ENCODE measurements at places on chromosomes 12 and 14.
A peak's percentile ranks its signal among the peaks of the same experiment; 100 is the strongest.

GRCh38 chr12:15590180-15590826 is 198.9 kb downstream of the EPS8 start:
- peak; percentile 35 for DNase-seq

GRCh38 chr14:78491048-78491447 is 320.9 kb downstream of the NRXN3 start:
- no peak for DNase-seq

DNA sequence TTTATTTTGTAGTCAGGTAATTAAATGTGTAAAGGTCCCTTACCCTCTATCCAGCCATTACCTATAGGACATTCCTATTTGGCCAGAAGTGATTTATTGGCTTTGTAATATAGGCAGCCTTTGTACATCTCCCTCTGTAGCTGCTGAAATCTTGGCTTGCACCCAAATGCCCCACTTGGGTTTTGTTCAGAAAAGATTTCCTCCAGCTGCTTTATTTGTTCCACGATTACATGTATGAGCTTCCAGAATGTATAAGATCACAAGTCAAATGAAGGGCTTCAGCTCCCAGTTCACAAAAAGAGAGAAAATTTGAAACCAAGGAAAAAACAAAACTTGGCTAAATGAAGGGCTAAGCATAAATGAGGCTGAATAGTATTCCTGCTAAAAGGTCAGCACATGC is 103.4 kb downstream of the EFCAB11 start:
- DNase-seq, result no peak

DNA sequence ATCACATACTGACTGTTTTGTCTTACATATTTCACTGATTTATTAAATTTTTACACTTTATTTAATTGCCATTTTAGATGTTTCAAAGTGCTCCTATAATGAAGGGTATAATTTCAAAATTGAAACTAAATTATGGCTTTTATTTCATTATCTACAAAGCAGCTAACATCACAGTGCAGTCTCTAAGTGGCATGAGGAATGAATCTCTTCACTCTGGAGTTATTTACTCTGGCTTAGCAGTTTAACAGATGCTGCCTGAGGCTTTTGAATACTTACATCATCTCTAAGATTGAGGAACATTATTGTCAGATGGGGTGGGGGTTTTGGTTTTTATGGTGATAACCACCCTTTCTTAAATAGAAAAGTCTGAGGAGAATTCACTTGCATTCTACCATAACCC is 386.4 kb downstream of the TRHDE start:
- DNase-seq, result no peak

- no peak for DNase-seq
Observed at GRCh38 chr12:51508285-51508684, 82.7 kb upstream of the SCN8A start.

DNA sequence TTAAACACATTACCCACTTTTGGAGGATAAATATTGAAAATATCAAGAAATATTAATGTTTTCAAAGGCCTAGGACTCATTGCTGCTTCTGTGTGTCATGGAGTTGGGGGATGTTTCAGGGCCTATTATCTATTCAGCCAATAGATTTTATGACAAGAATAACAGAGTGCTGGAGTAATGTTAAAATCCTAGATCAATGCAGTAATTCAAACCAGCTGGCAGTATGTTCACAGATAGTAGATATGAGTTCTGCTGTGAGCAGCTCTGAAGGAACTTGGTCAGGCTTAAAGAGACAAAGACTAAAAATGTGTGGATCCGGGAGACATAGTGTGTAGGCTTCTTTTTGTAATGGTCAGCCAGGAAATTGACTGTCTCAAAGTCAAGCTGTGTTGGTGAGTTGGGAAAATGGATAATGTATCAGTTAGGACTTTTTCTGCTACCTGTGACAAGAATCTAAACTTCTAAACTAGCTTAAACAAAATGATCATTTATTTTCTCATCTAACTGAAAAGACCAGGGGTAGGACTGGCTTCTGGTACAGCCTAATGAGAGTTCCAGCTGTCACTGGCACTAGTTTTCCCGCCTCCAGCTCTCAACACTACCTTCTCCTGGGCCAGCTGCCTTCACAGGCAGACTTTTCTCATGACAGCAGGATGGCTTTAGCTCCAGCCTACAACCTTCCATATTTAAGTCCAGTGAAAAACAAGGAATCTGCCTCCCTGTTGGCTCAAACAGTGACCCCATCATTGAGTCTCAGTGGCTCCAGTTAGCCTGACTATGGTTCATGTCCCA is 16.3 kb upstream of the POLR3B start:
- DNase-seq, result no peak

DNA sequence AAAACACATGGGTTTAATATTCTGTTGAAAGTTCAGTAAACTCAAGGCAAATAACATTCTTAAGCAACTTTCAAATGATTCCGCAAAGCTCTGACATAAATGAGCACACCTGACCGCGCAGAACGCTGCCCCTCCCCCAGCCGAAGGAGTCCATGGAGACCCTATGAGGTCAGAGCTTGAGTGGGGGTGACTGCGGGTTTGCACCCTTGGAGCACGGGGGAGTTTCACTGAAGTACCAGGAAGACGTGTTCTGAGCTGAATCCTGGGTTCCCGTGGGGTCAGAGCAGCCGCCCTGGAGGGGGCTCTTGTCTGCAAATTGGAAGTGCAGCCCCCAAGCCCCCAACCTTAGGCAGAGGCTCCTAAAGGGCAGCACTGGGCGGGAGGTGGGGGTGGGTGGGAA is 324.1 kb upstream of the SFSWAP start:
- no peak for DNase-seq

DNA sequence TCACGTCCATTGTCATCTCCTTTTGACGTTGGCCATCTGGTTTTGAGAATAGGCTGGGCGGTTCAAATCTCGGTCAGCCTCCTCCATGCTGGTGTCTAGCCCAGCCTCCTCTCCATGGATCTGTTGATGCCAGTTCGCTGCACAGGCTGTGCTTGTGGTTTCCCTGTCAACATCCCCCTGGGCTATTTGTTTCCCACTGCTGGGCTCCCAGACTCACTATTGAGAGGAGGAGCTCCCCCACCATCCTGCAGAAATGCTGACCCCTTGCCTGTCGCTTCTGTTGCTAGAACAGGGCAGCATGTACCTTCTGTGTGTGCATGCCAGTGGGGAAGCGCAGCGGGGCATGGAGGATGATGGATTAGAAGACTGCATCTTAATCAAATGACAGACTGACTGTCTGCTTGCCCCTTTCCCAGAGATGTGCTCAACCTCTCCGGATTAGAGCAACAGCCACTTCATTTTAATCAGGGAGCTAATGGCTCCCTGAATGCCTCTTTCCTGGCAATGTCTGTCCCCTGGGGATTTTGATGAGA is 170.5 kb downstream of the TSPAN9 start:
- DNase-seq, result no peak

DNA sequence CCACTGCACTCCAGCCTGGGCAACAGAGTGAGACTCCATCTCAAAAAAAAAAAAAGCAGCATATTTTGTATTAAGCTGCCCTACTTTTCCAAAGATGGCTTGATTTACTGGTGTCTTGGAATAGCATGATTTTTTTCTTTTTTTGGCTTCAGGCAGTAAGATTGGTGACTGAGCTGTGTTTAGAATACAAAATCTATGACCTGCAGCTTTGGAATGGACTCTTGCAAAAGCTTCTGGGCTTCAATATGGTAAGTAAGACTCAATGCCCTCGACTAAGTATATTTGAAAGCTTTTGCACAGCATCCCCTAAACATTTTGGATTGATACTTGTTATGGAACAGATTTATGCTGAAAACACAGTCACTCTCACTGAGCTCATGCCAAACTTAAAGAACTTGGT is 87.8 kb downstream of the KNTC1 start:
- DNase-seq, result no peak

DNA sequence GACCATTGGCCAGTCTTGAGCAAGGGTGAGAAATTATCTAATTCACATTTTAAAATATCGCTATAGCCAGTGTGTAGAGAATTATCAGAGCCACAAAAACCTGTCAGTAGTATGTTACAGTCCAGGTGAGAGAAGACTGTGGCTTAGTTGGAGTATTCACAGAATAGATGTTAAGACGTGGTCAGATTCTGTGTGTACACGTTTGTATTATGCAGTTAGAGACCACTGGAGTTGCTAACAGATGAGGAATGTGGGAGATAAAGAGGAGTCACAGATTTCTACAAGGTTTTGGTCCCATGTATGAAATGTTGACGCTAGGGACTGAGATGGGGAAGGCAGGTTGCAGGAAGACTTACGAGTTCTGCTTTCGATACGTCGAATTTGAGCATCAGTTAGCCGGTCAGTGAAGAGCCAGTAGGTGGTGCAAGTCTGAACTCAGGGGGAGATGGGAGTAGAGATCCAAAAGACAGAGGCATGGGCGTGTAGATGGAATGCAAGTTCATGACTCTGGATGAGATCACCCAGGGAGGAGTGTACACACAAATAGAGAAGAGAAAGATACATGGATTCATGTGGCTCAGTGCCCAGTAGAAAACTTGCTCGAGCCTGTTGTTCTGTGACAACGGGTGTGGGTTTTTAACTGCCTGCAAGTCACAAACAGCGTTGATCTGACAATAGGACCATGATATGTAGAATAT is 114.8 kb upstream of the FLRT2 start:
- no peak for DNase-seq

DNA sequence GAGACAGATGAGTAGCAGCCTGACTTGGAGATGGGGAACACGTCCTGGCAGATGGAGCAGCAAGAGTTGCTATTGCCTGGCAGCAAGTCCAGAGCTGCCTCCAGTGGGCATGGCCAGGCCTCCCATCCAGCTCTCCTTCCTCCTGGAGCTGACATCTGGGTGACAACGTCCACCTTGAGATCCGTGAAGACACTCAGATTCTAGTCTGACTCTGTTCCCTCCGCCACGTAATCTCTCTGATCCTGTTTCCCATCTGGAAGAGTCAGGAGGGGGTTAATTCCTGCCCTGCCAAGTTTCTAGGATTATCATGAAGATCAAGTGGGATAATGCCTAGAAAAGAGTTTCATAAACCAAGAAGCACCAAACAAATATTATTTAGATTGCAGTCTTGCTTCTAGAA is 65.3 kb upstream of the FAM181A start:
- no peak for DNase-seq

DNA sequence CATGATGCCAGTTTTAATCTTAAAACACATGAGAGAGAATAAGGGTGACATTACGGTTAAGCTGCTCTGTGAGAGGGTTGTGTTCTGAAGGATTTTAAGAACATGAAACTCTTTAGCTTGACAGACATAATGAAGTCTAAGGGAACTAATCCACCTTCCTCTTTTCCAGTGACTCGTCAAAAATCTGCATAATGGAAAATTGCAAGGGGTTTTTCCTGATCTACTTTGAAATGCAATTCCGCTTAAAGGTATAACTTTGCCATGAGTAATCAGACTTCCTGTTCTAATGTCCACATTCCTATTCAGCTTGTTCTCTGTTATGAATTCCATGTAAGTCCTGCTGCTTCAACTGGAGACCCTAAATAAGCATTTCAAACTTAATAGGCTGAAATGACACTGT is at the start of gene ZNF705A:
ZNF705A (plus strand) TSS at position 171 of the 400 bp plus-strand sequence. CDS start 15,611 bp downstream, outside the sequence.
- DNase-seq, result no peak

DNA sequence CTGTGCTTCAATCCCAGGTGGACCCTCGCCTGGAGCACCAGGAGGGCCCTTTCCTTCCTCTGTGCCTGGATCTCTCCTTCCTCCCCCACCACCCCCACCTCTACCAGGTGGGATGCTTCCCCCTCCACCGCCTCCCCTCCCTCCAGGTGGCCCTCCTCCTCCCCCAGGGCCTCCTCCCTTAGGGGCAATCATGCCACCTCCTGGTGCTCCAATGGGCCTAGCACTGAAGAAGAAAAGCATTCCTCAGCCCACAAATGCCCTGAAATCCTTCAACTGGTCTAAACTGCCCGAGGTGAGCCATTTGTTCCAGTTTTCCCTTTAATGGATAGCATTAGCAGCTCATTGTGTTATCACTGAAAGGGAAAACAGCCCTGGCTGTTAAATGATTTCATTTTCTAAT is 134.0 kb downstream of the GPR135 start:
- DNase-seq, result no peak

DNA sequence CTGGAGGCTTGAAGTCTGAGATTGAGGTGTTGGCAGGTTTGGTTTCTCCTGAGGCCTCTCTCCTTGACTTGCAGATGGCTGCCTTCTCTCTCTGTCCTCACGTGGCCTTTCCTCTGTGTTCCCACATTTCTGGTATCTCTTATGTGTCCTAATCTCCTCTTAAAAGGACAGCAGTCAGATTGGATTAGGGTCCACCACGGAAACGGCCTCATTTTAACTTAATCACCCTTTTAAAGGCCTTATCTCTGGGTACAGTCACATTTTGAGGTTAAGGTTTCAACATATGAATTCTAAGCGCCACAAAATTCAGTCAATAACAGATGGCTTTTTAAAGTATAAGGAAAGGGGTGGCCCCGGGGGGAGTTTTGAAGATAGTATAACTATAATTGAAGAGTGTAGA is 33.5 kb downstream of the UNC79 start:
- DNase-seq, result no peak

DNA sequence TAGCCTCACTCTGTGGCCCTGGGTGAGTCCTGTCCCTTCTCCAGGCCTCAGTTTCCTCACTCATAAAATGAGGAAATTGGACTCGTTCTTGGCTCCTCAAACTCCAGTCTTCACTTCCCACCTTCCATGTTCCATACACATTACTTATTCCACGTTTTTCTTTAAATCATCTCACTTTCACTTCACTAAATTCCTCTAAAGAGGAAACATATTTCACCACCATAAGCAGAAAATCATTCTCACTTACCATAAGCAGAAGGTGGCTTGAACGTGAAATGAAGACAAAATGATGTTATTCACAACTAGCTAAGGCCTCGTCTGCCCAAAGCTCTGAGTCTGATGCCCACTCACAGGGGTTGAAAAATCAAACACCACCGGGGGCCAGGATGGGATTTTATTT is 278.3 kb downstream of the ADGRD1 start:
- DNase-seq, result no peak

DNA sequence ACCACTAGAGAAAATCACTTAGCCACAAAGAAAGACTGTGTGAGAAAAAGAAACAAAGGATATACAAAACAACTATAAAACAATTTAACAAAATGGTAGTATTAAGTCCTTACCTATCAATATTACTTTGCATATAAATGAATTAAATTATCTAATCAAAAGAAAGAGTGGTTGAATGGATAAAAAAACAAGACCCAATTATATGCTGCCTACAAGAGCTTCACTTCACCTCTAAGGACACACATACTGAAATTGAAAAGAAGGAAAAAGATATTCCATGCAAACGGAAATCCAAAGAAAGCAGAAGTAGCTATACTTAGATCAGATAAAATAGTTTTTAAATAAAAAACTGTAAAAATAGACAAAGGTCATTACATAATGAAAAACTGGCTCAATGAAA is 134.9 kb upstream of the CCDC196 start:
- DNase-seq, result no peak

DNA sequence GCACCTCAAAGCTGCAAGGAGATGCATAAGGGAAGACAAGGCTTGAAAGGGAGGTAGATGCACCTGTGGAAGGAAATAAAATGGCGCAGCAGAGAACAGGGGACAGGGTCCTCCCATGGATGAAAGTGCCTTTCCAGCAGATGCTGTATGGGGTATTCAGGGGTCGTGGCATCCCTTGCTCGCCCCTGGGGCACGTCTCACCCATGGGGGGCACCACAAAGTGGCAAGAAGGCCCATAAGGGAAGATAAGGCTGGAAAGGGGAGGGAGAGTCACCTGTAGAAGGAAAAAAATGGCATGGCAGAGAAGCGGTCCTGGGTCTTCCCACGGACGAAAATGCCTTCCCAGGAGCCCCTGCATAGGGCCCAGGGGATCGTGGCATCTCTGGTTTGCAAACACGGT is 265.1 kb downstream of the ALG10 start:
- DNase-seq, result no peak
